Stimulated activated CD8-positive, alpha-beta memory T cell treated with anti-CD3 and anti-CD28 coated beads, Interleukin-15, amount 100 ng/mL, for 4 hours (primary cell): ENCODE measurements at places on chromosomes 6 and 20.
A peak's percentile ranks its signal among the peaks of the same experiment; 100 is the strongest.

DNA sequence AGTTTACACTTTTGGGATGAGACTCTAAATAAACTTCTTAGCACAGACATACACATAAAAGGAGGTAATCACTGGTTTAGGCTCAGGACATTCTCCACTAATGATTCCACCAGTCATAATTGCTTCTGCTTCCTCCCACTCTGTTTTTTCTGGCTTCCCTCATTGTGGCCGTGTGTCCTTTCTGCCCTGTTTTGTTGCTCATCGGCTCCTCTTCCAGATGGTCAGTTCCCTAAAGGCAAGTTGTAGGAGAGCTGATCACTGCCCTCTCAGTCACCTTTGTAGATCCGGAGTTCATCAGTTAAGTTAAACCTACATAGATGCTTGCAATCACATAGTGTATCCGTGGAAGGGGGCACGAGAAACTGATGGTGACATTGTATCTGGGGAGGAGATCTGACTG is 200.5 kb upstream of the ARG1 start:
- no peak for DNase-seq

- DNase-seq = no peak
These were observed 8.8 kb upstream of the PERP start for GRCh38 chr6:138115877-138116660.

DNA sequence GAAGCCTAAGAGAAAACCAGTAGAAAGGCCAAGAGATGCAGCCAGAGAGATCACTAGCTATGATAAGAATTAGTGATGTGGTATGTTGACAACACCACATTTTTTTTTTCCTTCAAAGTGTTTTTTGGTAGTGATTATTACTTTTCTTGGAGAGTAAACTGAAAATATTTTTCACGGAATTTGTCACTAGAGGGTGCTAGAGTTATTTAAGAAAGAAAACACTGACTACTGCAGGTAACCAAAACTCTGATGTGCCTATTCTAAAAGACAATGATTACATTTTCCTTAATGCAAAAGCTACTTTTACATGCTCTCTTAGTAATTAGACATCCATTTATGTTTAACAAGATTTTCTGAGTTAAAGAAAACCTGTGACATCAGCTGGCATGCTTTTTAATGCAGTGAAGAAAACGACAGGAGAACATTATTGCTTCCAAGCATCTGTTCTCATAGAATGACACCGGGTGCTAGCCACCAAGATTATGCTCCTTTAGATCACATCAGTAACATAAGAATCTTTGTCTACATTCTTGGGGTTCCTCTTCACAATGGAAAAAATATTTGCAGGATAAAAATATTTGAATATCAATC is 28.8 kb downstream of the RWDD2A start:
- no peak for DNase-seq

GRCh38 chr6:80338201-80338836 is 231.8 kb downstream of the BCKDHB start:
- DNase-seq = peak; percentile 17

DNA sequence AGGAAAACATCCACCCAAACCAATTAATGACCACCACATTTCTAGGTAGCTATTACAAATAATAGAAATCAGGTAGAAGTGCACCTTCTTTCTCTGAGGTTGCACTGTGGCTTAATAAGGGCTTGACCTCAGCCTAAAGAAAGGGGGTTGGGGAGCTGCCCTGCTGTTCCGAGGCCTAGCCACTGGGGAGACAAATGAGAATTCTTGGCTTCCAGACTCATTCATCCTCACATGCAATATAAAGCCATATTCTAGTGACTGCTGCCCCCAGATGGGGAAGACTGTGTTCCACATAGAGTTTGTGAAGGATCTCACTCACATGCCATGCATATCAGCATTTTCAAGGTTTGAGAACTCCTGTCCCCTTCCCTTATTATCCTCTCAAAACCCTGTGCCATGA is 22.9 kb downstream of the SAYSD1 start:
- DNase-seq = no peak

- peak; percentile 10 for DNase-seq
These were observed 335.3 kb downstream of the CD83 start for GRCh38 chr6:14452567-14453527.

DNA sequence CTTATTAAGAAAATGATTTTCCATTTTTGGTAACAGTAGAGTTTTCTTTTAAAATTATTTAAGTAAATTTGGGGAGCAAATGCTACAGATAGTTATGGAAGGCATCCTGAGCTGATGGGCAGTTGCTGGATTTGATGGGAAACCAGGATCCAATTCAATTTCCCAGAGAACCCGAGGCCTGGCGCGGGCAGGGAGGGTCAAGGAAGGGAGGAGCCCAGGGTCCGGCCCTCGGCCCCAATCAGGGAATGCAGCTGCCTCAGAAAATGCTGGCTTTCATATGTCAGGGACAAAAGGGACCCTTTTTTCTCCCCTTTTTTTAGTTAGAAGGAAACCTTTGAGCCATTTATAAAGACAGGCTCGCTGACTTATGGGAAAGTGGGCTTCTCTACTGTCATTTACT is 42.1 kb downstream of the CTCFL start:
- DNase-seq = no peak

DNA sequence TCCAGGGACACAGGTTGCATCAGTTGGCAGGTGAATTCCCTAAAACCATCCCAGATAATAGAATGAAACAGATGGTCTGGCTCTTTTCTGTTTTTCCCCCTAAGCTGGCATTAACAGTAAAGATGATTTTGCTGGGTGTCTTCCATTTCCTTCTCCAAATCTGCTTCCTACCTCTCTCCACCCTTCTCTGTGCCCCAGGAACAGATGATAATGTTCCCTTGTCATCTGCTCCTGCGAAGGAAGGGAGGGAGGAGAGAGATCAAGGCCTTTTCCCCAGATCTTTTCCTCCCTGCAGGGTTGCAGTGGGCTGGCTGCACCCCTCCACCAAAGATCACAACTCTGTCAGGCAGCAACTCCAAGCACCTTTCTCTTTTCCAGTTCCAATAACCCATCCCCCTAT is 156.5 kb upstream of the PRDM1 start:
- DNase-seq = no peak

GRCh38 chr20:4626228-4626627 is 95.5 kb upstream of the PRND start:
- no peak for DNase-seq
